NCI-H460 (cell line): ENCODE measurements at places on chromosomes 3 and 15.

DNA sequence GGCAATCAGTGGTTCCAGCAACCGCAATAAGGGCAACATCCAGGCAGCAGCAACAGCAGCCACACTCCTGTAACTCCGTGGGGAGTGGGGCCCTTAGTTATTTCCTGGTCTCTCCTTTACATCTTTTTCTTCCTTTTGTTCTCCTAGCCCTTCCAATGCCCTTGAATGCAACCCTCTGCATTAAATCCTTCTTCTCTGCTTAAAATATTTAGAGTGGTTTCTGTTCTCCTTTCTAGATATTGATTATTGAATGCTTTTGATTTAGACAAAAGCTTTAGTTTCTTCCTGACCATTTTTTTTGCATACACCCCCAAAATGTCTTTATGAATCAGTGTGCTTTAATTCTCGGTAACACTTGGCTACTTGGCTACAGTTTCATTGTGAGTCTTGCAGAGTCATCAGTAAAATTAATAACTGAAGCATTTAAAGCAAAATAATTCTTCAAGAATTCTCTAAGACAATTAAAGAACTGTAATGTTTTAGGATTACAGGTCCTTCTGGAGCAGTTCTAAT is 586.1 kb downstream of the MECOM start:
- no peak for DNase-seq

GRCh38 chr3:89787485-89787884 is 680.1 kb downstream of the EPHA3 start:
- no peak for DNase-seq

- DNase-seq: no peak
Measured at GRCh38 chr3:60120245-60120644, 1070.4 kb upstream of the CFAP20DC start.

GRCh38 chr3:197749315-197749600 is 425 bp upstream of the FYTTD1 start:
- DNase-seq: no peak

GRCh38 chr15:40836020-40836419 is 7.5 kb upstream of the PPP1R14D start:
- DNase-seq: no peak

DNA sequence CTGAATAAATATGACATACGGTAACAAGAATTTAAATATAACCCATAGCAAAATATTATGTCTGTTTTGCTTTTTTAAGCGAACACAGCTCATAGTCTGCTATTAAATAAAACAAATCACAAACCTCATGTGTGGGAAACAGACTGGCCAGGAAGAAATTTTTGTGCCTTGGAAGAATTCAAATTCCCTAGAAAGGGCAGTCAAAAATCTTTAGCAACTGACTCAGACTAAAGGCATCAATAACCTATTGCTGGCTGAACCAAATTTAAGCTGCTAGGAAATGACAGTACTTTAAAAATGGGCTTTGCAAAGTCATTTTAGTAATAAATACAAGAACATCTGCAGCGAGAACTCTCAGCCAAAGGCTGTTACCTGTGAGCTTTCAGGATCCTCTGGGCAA is 151.4 kb downstream of the PLD1 start:
- DNase-seq: no peak

DNA sequence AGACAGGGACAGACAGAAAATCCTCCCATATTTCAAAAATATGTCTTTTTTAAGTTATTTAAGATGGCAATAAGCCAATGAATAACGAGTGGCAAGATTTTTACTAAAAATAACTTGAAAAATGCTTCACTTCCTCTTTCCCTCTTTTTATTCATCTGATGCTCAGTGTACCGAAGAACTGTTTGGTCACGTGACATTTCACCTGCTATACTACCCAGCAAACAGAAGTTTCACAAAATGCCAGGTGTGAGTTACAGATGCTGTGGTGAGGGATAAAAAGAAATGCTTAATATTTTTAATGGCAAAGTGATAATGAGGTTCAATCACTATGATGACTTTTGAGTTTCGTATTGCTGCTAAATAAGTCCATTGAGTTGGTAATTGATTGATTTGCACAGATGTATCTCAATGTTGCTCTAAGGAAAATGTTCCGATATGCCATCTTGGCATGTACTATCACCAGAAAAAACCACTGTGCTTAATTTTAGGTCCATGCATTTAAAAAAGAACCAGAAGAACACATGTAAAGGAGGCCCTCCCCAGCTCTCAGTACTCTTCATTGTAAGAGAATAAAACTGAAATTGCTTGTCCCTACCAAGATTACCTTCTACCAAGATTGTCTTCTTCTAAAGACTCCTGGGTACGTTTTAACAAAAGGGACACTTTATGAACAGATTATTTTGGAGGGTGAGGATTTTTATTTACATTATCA is 26.0 kb upstream of the SEC62 start:
- no peak for DNase-seq

- no peak for DNase-seq
Measured at GRCh38 chr3:73591286-73591800, 33.4 kb downstream of the PDZRN3 start.
